Stimulated activated CD4-positive, alpha-beta T cell treated with anti-CD3 and anti-CD28 coated beads, TNF-alpha, amount 100 ng/mL, for 48 hours (primary cell): ENCODE measurements at places on chromosomes 7 and 10.

DNA sequence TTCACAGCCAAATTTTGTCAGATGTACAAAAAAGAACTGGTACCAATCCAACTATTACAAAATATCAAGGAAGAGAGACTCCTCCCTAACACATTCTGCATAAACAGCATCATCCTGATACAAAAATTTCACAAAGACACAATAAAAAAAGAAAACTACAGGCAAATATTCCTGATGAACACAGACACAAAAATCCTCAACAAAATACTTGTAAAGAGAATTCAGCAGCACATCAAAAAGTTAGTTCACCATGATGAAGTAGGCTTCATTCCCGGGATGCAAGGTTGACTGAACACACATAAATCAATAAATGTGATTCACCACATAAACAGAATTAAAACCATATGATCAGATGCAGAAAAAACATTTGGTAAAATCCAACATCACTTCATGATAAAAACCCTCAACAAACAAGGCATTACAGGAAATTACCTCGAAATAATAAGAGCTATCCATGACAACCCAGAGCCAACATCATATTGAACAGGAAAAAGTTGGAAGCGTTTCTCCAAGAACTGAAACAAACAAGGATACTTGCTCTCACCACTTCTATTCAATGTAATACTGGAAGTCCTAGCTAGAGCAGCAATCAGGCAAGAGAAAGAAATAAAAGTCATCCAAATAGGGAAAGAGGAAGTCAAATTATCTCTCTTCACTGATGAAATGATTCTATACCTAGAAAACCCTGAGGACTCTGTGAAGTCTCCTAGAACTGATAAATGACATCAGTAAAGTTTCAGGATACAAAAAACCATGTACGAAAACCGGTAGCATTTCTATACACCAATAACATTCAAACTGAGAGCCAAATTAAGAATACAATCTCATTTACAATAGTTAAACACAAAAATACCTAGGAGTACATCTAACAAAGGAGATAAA lies 223.1 kb downstream of the REEP3 start:
- no peak for DNase-seq

GRCh38 chr10:17787087-17787961 lies 21.8 kb upstream of the MRC1 start:
- DNase-seq, result no peak

DNA sequence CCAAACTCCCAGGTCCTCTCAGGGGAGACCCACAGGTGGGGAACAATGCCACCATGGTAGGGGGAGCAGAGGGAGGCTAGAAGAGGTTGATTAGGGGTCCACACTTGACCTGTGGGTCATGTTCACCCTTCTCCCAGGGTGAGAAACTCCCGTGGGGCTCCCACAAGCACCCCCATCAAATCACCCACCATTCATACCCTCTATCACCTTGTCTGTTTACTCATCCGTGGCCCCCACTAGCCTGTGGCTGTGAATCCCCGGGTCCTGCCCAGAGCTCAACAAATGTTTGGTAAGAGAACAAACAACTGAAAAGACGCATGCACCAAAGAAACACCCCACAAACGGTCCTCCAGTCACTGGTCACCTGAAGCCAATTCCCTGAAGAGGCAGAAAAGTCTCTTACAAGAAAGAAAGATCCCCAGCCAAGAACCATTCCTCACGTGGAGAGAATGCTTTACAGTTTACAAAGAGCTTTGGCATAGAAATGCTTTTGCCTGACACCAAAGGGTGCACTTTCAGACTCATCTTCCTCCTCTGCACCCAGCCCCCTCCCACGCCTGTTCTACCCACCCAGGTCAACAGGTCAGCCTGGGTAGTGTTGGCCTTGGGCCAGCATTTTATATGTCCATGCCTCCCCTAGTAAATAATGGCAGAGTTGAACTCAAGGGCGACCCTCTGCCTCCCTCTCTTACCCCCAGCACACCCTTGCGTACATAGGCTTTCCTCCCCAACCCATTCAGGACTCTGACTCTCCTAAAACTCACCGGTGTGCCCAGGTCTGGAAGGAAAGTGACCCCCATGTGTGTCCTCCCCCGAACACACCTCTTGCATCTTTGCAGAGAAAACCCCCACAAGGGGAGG lies 1.9 kb downstream of the ZCCHC24 start:
- no peak for DNase-seq

GRCh38 chr10:78981257-78981969 lies 87.4 kb upstream of the ZMIZ1 start:
- no peak for DNase-seq

GRCh38 chr10:79069325-79070080 lies 737 bp downstream of the ZMIZ1 start:
- DNase-seq, result no peak

- DNase-seq, result peak; percentile 46
Observed at GRCh38 chr7:134710854-134711624, 64.4 kb downstream of the BPGM start.
